ENCODE measurements at places on chromosomes 4 and X.

GRCh38 chr4:119598521-119598920, 30.1 kb downstream of the PDE5A start:
- no peak for DNase-seq

DNA sequence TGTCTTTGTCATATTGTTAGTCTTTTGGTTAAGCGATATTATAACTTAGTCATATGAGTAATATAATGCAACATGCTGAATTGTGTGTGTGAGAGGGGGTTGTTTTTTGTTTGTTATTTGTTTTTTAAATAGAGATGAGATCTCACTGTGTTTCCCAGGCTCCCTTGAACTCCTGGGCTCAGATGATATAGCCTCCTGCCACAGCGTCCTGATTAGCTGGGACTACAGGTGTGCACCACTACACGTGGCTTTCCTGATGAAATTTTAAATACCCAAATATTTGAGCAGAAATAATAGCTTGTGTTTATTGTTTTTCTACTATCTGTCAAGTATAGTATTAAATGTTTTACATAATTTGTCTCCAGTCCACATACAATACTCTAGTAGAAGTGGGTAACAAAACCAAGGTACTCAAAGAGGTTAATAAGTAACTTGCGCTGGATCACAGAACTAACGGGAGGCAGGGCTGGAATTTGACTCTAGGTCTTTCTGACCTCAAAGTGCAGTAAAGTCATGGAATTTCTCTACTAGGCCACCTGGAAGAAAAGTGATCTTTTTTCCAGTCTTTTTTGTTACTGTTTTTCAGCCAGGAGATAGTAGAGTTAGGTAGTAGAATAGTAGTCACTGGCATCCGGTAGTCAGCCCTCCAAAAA, 47.8 kb downstream of the CLCN3 start:
- DNase-seq, result no peak

- DNase-seq, result no peak
These were observed 149.9 kb downstream of the FBXO8 start for GRCh38 chr4:174133551-174133950.

GRCh38 chr4:140115140-140115539, 38.8 kb downstream of the MAML3 start:
- no peak for DNase-seq

DNA sequence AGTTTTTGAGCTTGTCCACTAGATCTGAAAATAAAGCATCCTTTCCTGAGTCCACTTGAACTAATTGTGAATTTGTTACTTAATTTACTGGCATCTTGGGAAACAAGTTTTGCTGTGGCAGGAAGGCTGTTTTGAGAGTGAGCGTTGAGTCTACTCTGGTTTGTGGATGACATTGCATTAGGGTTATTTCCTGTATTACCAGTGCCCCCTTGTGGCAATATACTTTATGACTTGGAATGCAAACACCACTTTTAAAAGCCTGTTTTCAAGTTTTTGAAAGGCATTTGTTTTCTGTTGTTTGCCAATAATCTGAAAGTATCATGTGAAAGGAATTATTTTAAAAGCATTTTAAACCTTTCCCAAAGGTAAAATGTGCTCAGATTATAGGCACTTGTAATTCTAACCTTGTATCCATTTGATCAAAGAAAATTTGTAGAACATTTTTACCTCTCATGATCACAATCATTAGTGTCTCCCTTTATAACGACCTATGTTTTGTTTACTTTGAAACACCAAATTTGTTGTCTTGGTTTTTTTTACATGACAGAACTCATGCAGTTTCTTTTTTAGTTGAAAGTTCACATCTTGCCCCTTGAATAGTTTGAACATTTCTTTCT, 18.0 kb upstream of the CYP2U1 start:
- no peak for DNase-seq

DNA sequence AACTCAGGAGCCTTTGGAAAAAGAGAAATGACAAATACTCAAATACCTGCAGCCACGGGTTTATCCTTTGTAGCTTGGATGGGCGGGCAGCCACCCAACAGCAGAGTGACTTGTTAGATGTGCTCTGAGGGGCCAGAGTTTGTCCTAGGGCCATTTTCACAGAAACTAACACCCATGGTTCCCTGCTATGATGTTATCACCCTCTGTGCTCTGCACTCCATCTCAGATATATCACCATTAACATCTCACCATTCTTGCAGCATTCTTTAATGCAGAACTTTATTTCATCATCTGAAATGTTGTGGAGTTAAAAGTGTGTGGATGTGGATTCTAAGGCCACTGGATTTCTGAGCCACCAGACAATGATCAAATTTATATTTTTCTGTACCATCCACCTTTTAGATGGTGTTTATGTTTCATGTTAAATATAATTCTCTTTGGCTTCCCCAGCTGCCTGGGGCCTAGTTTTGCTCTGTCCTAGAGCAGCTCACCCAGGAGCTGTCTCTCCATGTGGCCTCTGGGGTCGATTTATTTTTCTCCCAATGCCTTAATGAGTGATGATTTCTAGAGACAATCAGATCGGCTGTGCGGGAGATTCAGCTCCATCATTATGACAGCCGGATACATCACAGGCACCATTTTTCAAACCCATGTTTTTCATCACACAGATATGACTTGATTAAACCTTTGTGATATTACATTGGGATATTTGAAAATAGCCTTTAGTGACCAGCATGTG, 380.8 kb downstream of the BCOR start:
- DNase-seq, result no peak

- no peak for DNase-seq
These were observed 123.0 kb upstream of the PCDH18 start for GRCh38 chr4:137655302-137655701.

GRCh38 chr4:89322671-89323070, 15.1 kb upstream of the GPRIN3 start:
- no peak for DNase-seq

DNA sequence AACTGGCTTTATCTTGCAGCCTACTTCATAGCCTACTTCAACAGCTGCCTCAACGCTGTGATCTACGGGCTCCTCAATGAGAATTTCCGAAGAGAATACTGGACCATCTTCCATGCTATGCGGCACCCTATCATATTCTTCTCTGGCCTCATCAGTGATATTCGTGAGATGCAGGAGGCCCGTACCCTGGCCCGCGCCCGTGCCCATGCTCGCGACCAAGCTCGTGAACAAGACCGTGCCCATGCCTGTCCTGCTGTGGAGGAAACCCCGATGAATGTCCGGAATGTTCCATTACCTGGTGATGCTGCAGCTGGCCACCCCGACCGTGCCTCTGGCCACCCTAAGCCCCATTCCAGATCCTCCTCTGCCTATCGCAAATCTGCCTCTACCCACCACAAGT, 4.0 kb downstream of the GPR50 start:
- no peak for DNase-seq

DNA sequence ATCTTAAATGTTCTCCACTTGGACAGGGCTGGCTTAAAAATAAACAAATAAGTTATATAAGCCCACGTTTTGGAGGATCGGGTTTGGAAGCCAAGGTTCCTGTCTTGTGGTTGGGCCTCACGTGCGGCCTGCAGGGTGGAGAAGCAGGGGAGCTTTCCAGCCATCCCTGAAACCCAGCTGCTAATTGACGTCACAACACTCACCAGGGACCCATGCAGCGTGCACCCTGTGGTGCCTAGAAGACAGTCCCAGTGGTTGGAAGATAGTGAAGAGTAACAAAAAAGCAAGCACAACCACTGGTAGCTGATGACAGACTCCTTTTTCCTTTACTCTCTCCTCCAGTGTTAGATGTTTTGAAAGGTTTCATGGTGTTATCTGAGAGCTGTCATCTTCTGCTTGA, 142.0 kb upstream of the RBPJ start:
- DNase-seq, result no peak

DNA sequence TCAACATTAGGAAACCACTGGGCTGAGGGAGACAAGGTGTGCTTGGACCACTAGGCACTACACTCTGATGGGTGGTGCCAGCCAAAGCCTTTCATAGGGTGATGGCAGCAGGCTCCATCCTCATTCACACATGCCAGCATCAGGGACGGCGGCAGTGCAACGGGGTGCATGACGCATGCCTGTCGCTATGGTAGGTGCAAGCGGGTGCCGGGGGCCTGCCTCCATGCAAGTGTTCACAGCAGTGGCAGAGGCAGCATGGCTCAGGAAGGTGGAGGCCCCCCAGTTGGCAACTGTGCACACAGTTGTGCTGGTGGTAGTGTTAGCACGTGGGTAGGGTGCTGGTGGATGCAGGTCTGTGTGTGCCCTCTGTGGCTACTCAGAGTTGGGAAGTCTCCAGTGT, 184.1 kb downstream of the RELL1 start:
- DNase-seq, result no peak

DNA sequence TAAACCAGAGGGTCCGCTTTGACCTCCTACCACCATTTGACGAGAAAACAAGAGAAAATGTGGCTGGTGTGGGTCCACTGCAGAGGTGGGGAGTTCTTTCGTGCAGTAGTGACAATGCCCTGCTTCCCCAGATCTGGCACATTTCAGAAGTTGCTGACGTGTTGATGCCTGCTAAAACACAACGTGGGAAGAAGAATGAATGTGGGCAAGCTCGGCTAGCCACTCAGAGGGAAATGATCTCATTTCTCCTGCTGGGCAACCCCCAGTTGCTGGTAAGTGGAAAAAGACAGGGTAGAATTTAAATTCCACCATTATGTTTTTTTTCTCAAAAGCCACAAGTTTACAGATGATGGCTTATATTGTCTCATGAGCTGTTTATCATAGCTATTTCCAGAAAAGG, 77.9 kb downstream of the LUZP4 start:
- DNase-seq, result no peak
